ENCODE measurements at places on chromosomes 1 and 21.
A peak's percentile ranks its signal among the peaks of the same experiment; 100 is the strongest.

DNA sequence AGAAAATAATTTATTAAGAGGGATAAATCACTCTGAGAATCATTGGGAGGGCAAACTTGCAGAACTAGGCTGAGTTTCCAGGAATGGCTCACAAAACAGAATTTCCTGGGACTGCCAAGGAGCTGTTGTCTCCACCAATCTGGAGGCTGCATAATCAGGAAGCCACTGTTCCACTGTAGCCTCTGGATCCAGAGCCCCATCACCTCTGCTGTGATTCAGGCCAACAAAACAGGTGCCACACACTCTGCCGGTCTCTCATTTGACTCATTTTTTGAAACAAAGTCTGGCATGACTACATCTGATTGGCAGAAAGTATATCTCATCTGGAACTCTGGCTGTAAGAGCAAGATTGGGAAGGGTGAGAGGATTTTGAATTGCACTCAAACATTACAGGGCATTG lies 178.9 kb upstream of the C1orf105 start:
- DNase-seq = no peak

DNA sequence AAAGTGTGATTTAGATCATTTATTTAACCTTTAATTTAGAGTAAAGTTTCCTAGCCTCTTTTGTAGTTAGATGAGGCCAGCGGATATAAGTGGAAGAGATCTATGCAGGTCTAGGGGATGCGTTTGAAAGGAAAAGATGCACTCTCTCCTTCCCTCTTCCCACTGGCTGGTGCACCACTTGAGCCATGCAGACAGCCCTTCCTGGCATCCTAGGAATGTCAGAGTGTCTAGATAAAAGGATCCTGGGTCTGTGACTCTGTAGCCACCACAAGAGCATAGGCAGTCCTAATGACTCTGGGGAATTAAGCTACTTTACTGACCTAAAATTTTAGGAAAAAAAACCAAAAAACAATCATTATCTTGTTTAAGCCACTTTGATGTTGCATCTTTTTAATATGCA lies 16.0 kb upstream of the STUM start:
- DNase-seq = no peak

DNA sequence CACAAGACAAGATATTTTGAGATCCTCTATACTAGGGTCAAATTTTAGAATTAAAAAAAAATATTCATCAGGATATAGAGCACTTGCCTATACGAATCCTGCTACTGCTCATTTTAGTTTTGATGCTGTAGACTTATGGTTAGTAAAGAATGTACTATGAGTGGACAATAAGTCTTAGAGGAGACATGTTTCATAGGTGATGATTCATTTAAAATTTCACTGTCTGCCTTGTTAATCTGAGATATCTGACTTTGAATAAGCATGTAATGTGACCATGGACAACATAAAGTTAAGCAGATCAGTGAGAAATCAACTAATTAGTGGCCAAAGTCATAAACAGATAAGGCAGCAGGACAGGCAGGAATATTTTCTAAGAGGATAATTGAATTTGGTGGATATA lies 106.8 kb upstream of the HP1BP3 start:
- no peak for DNase-seq

DNA sequence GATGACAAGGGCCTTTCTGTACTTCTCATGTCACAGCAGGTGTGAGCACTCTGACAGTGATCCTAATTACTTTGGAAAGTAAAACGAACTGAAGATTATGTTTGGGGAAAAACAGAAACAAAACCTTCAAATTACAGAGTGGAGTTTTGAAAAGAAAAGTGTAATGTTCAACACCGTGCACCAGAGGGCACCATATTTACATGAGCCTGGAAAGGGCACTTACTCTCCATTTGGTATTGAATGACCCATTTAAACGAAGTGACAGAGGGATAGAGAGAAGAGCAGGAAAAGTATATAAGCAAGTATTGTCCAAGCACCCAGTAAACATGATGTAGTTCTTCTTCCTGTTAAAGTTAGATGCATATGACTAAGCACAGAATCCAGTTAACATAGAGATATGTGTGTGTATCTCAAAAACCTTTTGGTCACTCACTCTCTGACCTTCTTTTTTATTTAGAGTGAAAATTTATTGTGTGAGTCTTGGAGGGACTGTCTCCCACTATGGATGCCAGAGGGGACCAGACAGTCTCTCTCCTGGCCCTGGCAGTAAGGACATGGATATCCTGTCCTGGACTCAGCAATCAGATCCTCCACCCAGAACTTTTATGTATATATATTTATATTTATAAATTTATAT lies 3.8 kb upstream of the RGSL1 start:
- DNase-seq = peak; percentile 26

DNA sequence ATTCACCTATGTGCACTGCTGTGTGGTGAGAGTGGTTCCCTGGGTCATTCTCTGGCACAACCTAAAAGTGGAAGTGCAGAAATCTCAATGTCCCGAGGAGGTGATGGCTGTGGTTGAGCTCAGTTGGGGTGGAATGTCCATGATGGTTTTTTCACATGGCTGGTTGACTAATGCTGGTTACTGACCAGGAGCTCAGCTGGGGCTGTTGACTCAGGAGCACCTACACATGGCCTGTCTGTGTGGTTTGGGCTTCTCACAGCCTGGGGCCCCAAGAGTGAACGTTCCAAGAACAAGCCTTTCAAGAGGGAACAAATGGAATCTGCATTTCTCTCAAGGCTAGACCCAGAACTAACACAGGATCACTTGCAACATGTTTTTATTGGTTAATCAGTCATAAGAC lies 6.4 kb upstream of the KANK4 start:
- peak; percentile 49 for DNase-seq

DNA sequence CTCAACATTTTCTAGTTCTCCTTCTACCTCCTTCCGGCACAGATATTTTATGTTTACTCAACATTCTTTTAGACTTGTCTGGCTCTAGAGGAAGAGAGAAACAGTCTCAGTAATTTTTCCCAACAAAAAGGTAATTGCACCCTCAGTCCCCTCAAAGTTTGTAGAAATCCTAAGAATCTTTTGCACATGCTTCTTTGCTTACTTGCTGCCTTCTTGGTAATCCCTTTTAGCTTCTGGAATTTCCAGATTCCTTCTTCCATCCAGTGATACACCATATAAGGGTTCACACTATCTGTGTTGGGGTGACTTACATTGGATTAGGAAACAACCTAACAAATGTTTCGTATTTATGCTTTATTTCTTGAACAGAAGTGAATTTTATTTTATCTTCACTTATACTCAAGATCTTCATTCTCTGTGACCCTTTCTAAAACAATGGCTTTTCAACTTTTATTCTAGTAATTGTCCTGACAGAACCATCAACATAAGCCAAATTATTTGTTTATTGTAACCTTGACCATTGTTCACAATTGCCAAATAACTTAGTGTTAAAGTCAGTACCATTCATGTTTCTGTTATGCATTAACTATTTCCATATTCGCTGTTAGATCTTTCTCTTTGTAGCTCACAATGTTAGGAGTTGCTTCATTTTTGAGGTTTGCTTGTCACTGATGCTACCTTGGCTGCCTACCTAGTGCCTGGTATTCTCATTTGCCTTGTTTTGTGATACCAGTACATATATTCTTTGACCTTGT lies 238.1 kb downstream of the HMCN1 start:
- peak; percentile 85 for DNase-seq

- DNase-seq = no peak
Measured at GRCh38 chr1:15428815-15429435, 9.3 kb upstream of the CTRC start.

GRCh38 chr1:93442008-93442666 lies 5.8 kb upstream of the FNBP1L start:
- peak; percentile 34 for DNase-seq

GRCh38 chr1:235549351-235550139 lies 45.3 kb upstream of the B3GALNT2 start:
- DNase-seq = no peak

DNA sequence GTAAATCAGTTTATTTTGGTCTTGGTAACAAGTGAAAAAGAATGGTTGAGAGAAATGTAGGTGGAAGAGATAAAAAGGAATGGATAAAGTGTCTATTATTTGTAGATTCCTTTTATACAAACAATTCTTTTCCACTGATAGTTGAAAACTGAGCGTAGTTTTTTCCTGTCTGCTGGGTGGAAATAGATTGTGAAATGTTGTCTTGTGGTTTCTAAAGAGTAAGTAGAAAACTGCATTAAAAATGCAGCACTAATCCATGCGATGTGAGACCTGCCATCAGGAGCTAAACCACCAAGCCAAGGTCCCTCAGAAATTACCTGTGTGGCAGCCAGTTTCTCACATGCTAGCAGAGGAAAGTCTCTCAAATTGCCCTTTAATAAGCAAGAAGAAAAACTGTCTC lies 103.2 kb upstream of the SLC44A3 start:
- no peak for DNase-seq

- no peak for DNase-seq
Measured at GRCh38 chr1:76190749-76191424, 116.3 kb downstream of the ST6GALNAC3 start.

GRCh38 chr1:235013512-235013911 lies 115.1 kb downstream of the TOMM20 start:
- DNase-seq = no peak

DNA sequence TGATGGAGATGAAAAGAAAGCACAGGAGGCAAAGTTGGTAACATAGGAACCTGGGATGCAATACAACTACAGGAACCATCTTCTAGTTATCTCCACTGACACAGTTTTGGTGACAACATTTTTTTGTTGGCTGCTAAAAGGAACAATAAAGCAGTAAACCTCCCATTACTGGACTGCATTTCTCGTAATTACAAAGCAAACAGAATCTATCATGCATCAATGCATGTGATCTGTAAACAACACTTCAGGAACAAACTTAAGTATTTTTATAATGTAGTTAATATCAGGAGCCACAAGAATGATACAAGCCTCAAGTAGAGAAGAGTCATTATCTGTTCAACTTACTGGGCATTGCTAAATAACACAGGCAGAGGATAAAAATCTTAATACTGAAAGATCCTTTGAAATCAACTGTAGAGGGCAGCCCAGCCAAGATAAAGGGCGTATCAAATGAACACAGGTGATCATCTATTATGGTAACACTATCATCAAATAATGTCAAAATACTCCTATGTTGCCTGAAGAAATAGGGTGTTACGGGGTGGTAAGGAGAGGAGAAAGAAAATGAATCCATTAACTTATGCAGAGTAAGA lies 193.3 kb downstream of the EIF4G3 start:
- DNase-seq = no peak

DNA sequence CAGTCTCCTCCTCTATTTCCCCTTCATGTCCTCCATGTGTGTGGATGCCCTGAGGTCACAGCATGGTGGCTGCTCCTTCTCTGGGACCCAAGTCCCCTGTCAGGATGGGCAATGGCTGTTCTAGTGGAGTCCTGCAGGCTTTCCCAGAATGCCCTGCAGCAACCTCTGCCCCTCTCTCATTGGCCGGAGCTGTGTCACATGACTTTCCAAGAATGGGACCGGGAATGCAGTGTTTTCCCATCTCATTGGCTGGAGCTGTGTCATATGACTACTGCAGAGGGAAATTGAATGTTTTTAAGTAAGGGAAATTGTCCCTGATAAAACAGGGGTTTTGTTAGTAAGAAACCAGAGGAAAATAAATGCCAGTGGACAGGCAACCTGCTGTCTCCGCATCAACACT lies 365.9 kb downstream of the PTPRU start:
- DNase-seq = no peak

GRCh38 chr1:161792740-161793139 lies 26.6 kb downstream of the ATF6 start:
- DNase-seq = peak; percentile 84

GRCh38 chr1:156750711-156751450 lies 594 bp downstream of the HDGF start:
- DNase-seq = no peak

GRCh38 chr1:159199901-159200300 lies 4.8 kb upstream of the ACKR1 start:
- DNase-seq = no peak

GRCh38 chr1:93603106-93603505 lies 78.5 kb downstream of the BCAR3 start:
- DNase-seq = no peak

DNA sequence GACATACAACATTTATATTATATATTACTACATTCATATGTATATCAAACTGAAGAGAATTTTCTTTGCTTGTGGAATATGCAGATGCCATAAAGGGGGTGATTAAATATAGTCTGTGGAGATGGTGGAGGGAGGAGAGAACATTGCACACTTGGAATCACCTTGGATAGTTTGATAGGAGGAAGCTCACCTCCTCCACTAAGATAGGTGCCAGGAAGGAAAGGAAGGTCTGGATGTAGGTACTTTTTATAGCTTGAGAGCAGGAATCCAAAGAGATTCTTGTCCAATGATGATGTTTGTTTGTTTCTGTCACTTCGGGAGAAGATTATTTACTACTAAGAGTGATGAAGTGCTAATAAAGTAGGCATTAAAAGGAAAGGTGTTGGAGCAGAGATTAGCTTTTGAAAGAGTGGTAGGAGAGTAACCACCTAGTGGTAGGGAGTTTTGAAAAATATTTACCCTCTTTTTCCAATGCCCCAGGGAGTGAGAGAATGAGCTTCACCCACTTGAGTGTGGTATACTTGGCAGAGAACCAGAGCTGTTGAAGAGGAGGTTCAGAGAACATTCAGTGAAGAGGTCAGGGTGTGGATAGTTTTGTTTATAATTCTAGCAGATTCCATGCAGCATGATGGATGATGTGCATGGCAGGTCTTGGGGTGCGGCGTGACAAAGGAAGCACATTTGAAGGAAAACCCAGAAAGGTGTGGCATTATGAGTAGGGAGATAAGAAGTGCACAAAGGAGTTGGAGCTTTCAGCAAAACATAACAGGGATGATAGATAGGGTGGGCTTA lies 145.0 kb downstream of the PATJ start:
- DNase-seq = no peak

- peak; percentile 98 for DNase-seq
Measured at GRCh38 chr1:222043444-222044292, 301.8 kb upstream of the DUSP10 start.

DNA sequence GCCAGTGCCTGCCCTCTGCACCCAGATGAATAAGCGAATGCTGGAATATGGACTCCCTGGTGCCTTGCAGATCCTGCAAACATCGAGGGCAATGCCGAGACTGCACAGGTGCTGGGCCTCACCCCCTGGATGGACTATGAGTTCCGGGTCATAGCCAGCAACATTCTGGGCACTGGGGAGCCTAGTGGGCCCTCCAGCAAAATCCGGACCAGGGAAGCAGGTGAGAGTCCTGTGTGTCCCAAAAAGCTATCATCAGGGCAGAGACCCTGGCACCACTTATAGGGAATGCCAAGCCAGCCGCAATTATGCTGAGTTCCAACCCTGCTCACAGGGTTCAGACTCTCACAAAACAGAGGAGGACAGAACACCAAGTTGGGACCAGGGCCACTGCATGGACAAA lies 17.2 kb downstream of the TMEM81 start:
- no peak for DNase-seq

- DNase-seq = peak; percentile 16
Measured at GRCh38 chr21:16241016-16241415, 511.2 kb downstream of the USP25 start.

- no peak for DNase-seq
Measured at GRCh38 chr1:222736470-222736869, 532 bp upstream of the FAM177B start.

GRCh38 chr21:45551783-45552695 lies 9.8 kb upstream of the SLC19A1 start:
- DNase-seq = no peak

All from fibroblast of skin of right quadriceps (primary cell).